Brain (organoid and tissue), 16 donors: ENCODE measurements at places on chromosomes 1 and 21. TPM values are rescaled to one million over a fixed set of nuclear protein-coding genes. Genes with fewer than 3 reads are reported as not detected.

- peak; percentile 14 for DNase-seq
Observed at GRCh38 chr1:174875306-174875705, 124.4 kb upstream of the CACYBP start.

Gene ADGRL2
- 6.8 TPM for polyA plus RNA-seq

DNA sequence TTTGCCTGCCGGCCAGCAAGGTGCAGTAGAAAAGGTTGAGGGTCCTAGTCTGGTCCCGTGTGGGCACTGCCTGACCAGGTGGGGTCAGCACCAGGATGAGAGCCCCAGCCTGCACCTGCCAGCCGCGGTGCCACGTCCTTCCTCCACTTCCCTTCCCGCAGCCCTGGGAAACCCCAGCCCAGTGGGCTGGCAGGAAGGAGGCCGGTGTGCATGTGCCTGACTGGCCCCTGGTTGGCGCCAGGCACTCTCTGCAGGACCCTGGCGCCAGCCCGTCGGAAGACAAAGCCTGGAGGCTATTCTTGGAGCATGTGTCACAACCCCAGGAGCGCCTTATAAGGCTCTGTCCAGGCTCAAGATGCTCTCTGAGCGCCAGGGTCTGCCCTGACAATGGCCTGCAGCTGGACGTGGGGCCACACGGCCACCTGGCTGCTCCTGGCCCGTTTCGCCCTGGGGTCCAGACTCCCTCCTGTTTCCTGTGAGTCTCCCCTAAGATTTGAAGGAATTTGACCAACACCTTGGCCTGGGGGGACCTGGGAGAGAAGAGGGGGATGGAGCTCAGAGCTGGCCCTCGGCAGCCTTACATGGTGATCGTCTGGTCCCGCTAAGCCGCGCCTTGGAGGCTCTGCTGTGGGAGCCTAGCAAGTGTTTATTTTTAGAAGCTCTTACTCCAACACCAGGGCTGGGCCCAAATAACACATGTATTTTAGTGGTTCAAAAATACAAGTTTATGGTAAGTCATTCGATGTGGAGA lies 31.9 kb upstream of the POFUT2 start:
- DNase-seq = no peak

Gene OR2L13
- 2.6 TPM for polyA plus RNA-seq

GRCh38 chr1:214416417-214416816 lies 135.0 kb downstream of the PTPN14 start:
- no peak for DNase-seq

- no peak for DNase-seq
Observed at GRCh38 chr1:2019571-2020309, 595 bp downstream of the GABRD start.

- DNase-seq = no peak
Observed at GRCh38 chr21:39422527-39423241, 22.9 kb downstream of the LCA5L start.

Gene VAV3
- 0.87 TPM for polyA plus RNA-seq

GRCh38 chr1:227883073-227883520 lies 64.6 kb downstream of the WNT9A start:
- no peak for DNase-seq

DNA sequence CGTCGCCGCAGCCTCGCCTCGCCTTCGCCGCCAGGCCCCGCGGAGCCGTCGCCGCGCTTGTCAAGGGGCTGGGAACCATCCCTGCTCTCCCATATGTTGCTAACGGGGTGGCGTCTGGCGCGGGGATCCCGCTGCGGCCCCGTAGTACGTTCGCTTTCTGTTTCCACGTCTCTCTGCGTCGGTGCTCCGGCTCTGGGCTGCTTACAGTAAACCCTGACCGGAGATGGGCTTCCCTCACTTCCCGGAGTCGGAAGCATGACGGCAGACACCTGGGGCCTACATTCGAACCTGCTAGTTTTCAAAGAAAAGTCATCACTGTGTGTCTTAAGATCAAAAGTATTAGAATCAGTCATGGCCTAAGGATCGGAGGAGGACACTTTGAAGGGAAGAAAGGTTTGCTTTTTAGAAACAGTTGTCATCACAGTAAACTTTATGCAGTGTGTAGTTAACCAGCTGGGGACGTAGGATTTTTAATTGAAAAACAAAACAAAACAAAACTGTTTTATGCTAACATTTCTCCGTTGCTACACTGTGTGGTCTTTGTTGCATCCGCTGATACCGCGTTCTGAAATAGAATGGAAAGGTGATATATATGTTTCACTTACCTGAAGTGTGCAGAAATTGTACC lies 69.0 kb downstream of the SLC35A3 start:
- DNase-seq = peak; percentile 77

Gene KRTAP7-1
- polyA plus RNA-seq = not detected

GRCh38 chr1:67684526-67685066 lies 405 bp upstream of the GADD45A start:
- DNase-seq = no peak

GRCh38 chr1:68815632-68816031 lies 318.8 kb upstream of the DEPDC1 start:
- no peak for DNase-seq

Gene CELA2A
- not detected for polyA plus RNA-seq

Gene PI4KB
- 63.9 TPM for polyA plus RNA-seq
